A549 (cell line): ENCODE measurements at places on chromosomes 7 and 10.

- no peak for DNase-seq
Measured at GRCh38 chr7:110854166-110854565, 236.8 kb upstream of the LRRN3 start.

- no peak for DNase-seq
Measured at GRCh38 chr7:153698046-153698445, 354.2 kb upstream of the DPP6 start.

DNA sequence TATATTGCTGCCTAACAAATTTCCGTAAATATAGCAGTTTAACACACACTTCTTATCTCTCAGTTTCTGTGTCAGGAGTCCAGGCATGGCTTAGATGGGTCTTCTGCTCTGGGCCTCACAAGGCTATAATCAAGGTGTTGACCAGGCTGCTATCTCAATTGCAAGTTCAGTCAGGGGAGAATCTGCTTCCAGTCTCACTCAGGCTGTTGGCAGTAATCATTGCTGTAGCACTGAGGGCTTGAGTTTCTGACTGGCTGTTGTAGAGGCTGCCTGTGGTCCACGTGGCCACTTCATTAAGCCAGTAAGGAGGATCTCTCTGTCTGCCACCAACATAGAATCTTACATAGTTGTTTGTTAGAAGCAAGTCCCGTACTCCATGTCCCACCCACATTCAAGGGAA, 138.4 kb downstream of the ST7 start:
- DNase-seq: no peak

DNA sequence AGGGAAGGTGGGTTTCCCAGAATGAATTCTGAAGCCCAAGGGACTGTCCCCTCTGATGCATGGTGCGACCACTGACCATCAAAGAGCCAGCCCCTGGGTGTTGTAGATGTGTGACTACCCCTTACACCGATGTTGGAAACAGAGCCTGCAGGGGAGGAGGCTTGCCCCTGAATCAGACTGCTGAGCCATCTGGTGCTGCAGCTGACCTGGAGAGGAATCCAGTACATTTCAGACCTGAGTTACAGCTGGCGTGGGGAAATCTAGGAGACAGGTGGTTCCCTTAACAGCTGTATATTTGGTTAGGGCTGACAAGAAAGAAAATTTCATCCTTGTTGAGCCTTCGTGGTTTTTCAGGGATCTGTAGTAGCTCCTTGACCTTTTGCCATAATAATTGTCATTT, 195.5 kb downstream of the CELF2 start:
- DNase-seq: no peak

DNA sequence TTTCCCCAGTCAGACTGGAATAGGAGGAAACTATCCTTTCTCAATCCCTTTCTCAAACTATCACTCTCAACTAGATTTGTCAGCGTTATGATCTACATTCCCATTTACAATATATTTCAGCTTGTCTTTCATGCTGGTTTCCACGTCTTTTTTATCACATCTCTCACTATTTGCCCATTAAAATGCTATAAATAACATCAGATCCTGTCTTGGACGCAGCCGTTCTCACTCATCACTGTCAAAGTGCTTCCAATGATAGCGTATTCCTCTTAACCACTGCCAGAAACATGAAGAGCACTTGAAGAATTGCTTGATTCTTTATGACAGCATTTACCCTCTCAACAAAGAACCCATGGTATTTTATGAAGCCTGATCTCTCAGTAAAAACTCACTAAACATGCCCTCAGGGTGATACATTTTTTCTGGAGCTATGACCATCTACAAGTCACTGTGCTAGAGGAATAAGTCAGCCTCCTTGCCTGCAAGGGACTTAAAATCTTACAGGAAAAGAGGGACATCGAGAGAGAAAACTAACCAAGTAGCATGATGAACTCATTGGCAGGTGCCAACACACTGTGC, 205.6 kb upstream of the PFKP start:
- DNase-seq: no peak
